ENCODE measurements at places on chromosomes 11 and 22.

- no peak for DNase-seq
Observed at GRCh38 chr11:86222081-86222480, 22.5 kb upstream of the EED start.

DNA sequence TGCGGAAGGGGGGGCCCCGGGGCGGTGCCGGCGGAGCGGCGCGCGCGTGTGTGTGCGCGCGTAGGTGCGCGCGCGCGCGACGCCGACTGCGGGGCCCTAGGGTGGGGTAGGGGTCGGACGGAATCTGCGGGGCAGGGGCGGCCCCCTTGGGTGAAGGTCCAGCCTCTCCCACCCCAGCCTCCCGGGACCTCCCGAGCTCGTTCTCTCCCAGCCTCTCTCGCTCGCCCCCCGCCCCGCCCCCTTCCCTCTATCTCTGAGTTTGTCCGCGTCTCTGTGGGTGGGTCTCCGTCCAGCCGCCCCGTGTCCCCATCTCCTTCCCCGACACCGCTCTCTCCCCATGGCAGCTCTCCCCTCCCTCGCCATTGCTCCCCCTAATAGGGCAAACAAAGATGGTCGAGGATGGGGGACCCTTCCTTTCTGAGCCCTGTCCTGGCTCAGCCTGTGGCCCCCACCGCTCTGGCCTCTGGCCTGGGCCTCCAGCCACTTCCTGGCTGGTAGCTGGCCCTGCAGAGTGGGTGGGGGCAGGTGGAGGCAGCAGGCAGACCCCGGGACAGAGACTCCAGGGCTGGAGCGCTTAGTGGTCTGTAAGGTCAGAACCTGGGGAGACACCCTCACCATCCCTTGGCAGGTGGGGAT lies 33.0 kb upstream of the PRR5 start:
- DNase-seq: no peak

DNA sequence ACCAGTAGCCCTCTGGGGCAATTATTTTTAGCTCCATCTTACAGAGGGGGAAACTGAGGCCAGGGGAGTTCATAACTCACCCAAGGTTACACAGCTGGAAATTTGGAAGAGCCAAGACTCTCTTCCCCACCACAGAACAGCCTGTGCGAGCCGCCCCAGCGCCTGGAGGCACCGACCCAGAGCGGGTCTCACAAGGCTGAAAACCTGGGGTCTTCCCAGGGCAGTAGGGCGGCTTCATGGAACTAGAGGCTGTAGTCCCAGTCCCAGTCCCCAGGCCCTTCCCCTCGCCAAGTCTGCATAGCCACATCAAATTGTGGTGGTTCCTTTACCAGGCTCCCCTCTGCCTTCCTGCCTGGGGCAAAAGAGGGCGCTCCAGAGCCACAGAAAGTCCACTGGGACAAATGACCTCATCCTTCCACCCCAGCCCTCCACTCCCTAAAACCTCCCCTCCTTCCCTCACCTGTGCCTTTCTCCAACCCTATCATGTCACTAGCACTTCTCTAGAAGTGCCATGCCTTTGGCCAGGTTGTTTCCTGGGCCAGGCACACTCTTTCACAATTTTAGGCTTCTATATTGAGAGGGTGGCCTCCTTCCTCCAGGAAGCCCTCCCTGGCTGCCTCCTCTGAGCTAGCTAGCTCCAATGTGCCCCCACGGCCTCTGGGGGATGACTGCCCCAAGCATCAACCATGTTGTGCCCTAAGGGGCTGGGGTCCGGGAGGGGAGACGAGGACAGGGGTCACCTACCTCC lies 15.2 kb upstream of the CDC42EP1 start:
- no peak for DNase-seq

DNA sequence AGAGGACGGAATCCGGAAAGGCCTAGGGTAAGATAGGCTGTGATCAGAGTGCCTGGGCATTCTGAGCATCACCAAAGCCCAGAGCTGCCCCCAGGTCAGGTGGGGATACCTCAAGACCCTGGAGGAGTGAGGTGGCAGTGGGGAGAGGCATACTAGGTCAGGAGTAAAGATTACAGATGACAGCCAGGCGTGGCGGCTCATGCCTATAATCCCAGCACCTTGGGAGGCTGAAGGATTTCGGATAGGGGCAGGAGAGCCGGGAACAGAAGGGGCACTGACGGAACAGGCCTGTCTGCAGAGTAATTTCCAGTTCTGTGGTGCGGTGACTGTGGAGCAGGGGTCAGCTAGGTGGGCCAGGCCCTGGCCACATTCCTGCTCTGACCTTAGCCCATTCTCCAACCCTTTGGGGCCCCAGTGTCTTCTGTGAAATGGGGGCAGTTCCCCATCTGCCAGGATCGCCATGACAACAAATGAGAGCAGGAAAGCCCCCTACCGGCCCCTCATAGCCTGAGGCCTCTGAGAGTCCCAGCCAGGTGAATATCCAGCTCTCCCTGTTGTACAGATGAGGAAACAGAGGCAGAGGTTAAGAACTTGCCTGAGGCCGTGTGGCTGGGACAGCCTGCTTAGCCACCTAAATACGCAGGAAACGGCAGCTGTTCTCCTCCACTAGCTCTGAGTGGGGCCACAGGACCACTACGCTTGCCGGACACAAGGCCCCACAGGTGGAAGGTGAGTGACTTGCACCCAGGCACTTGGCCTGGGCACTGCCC lies 9.2 kb downstream of the BAD start:
- no peak for DNase-seq

GRCh38 chr11:78351979-78352841 lies 65.4 kb downstream of the GAB2 start:
- no peak for DNase-seq

- no peak for DNase-seq
Observed at GRCh38 chr11:35262056-35262455, 123.1 kb downstream of the CD44 start.

DNA sequence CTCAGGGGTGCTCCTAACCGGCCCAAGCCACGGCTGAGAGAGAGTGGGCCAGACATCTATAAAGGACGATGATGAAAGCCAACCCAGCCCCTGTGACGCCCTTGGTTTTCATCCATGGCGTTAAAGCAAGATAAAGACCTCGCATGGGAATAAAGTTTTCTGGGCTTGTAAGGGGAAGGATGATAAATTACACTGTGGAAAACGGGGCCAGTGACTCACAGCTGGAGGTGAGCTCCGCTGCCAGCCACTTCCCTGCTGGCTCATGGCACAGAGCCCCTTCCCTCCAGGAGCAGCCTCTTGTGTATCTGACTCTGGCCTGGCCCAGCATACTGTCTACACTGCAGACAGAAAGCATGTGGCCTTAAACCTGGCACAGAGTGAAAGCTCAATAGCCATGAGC lies 503.2 kb upstream of the B3GAT1 start:
- DNase-seq: peak; percentile 43

- DNase-seq: no peak
Observed at GRCh38 chr22:50074551-50075530, 10.4 kb downstream of the MLC1 start.

DNA sequence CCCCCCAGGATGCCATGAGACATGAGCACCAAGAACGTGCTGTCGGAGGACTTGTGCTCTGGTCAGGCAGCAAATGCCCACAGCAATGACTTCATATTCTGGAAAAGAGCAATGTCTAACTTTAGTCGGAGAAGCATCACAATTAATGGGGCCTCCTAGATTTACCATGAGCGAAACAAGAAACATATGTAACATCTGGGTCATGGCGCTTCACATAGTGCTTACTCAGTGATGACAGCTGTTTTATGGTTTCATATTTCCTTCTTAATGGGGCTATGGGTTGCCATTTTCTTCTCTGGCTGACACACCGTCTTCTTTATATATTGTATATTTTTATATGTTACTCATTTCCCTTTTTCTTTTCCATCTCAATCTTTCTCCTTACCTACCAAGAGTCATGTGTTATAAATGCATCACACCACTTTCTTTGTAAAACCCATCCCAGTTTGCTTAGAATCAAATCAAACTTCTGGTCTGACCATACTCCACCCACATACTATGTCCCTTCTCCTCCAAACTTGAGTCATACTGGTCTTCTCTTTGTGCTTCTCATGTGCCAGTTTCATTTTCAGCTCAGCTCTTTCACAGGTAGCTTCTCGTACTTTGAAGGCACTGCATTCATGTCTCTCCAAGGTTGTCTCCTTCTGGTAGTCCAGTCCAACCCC lies 9.4 kb upstream of the CASP12 start:
- no peak for DNase-seq

DNA sequence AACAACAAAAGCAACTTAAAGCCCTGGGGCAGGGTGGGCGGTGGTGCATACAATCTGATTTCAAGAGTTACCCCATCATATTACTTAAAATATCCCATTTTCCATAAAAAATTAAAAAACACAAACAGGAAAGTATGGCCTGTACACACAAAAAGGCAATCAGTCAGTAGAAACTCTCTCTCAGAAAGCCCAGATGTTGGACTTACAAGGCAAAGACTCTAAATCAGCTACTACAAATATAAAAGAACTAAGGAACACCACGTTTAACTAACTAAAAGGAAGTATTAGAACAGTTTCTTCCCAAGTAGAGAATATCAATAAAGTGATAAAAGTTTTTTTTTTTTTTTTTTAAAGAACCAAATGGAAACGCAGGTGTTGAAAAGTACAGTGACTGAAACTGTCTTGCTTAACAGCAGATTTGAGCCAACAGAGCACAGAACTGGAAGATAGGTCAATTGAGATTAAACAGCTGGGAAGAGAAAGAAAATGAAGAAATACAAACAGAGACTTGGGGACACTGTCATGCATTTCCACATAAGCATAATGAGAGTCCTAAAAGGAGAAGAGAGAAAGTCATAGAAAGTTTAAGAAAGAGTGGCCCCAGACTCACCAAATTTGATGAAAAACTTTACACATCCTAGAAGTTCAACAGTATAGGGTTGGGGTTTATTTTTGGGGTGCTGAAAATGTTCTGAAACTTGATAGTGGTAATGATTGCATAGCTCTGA lies 8.6 kb downstream of the SC5D start:
- no peak for DNase-seq

Measured in thoracic aorta (tissue), 2 donors.